Fibroblast of pulmonary artery (primary cell): ENCODE measurements at places on chromosomes 6 and 20.
A peak's percentile ranks its signal among the peaks of the same experiment; 100 is the strongest.

- DNase-seq, result no peak
Observed at GRCh38 chr20:3900187-3900604, 11.0 kb downstream of the PANK2 start.

GRCh38 chr6:133100865-133101264 lies 140.3 kb upstream of the EYA4 start:
- DNase-seq, result no peak

DNA sequence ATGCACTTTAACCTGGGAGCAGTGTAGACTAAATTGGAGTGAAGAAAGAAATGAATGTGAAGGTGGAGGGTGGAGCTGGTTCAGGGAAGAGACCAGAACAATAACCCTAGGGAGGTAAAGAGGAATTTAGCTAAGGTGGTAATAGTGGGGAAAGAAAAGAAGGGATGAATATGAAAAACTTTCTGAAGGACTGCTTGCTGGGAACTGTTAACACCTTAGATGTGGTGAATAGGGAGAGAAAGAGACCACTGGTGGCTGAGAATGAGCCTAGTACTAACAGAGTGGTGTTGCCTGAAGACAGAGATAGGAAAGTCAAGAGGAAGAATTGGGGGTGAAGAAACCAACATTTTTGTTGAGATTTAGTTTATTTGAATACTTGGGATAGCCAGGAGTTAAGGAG lies 78.4 kb upstream of the HS3ST5 start:
- DNase-seq, result no peak

DNA sequence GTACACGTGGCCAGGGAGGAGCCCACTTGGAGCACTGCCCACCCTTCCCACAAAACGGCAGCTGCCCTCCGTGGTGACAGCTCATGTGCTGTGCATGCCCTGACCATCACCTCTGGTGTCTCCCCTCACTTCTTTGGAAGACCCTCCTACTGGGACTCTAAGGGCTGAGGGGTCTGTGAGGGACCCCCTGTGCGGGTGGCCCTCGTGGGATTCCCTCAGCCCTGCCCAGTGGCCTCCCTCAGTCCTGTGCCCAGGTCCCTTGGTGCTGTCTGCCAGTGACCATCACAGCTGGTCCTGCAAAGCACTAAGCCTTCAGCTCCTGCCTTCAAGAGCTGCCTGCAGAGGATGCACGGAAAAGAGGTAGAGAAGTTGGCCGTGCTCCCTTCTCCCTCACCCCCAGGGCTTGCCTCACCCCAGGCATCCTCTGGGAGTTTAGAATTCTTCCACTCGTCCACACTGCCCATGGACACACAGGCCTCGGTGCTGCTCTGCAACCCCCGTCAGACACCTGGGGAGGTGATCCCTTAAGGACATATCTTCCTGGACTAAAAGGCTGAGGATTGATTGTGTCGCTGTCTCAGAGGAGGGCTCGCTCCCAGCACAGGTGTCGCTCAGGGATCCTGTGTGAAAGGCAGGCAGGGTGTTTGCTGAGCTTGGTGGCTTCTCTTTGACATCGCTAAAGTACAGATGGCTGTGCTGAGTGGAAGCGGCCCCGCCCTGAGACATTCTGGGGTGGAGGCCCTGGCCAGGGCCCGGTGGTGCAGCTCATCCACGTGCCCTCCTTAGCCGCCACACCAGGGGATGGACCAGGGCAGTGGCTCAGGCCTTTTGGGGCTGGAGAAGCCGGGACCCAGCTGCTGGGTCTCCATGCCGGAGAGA lies 119.5 kb upstream of the FRMD1 start:
- no peak for DNase-seq

- DNase-seq, result no peak
Observed at GRCh38 chr6:106972500-106972899, 2.0 kb downstream of the CD24 start.

DNA sequence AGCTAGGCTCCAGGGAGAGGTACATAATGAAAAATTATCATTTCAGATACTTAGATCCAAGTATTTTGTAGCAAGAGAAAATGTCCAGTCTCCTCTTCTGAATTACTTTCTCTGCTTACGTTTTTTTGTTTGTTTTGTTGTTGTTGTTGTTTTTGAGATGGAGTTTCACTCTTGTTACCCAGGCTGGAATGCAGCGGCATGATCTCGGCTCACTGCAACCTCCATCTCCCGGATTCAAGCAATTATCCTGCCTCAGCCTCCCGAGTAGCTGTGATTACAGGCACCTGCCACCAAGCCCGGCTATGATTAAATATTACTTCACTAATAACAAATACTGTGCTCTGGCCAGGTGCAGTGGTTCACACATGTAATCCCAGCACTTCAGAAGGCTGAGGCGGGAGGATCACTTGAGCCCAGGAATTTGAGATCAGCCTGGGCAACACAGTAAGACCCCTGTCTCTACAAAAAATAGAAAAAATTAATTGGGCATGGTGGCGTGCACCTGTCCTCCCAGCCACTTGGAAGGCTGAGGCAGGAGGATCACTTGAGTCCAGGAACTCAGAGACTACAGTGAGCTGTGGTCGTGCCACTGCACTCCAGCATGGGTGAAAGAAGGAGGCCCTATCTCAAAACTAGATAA lies 155.0 kb upstream of the JARID2 start:
- no peak for DNase-seq

DNA sequence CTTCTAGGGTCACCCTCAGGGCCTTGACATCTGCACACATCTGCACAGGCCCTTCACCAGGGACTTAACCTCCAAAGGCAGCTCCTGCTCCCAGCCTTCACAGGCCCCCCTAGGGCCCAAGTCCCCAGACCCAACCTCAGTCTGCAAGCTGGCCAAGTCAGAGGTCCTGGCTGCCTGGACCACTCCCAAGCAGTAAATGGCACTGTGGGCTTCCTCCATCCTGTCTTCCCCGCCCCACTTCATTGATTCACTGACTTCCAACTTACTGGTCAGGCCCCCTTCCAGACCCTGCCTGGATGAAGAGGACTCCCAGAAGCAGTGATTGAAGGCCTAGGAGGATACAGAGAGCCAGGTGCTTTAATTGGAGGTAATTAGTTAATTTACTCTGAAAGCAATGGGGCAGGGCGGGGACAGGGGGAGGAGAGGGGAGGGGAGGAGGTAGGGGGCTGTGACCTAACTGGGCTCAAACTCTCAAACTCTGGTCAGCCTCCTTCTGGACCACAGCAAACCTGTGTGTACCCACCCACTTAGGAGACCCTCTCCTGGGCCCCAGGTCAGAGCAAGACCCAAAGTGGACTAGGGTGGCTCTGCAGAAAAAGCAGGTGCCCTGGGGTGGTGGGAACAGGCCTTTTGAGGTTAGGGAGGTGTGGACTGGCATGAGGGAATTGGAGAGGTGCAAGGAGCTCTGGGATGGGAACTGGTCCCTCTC lies 51.5 kb downstream of the MRPL14 start:
- DNase-seq, result no peak

GRCh38 chr6:153613719-153614455 lies 425.2 kb upstream of the OPRM1 start:
- no peak for DNase-seq

- DNase-seq, result no peak
Observed at GRCh38 chr6:43738267-43738676, 31.7 kb upstream of the VEGFA start.

- no peak for DNase-seq
Observed at GRCh38 chr20:40218316-40218969, 470.6 kb downstream of the MAFB start.

GRCh38 chr6:16397623-16398022 lies 159.2 kb downstream of the GMPR start:
- no peak for DNase-seq

- no peak for DNase-seq
Observed at GRCh38 chr6:111731456-111732195, 125.9 kb upstream of the TRAF3IP2 start.

- peak; percentile 66 for DNase-seq
Observed at GRCh38 chr6:137870744-137871247, 3.7 kb downstream of the TNFAIP3 start.

DNA sequence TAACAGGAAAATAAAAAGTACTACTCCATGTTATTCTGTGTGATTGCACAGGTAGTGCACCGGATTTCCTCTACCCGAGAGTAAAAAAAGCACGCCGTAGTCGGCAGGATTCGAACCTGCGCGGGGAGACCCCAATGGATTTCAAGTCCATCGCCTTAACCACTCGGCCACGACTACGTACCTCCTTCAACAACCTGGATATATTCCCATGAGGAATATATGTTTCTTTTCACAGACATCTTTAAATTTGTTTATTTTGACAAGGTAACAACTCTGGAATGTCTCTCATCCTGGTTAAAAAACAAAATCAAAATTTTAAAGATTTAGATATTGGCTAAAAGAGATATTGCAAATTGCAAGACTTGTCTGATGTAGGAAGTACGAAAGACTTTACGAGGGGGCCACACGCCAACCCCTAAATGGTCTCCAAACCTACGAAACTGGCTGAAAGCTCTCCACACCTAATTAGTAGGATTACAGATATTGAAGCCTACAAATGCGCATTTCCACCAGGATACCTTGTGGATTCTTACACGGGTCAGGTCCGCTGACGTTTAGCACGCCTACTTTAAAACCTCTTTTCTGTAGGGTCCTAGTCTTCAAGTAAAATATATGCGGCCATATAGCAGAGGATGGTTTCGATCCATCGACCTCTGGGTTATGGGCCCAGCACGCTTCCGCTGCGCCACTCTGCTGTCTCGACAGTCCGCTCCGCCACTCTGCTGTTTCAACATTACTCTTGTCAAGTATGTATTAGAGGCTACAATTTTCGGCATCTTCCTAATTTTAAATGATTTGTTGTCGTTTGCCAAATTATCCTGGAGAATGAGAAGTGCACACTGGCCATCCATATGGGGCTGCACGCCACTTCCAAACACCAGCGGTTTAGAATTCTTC lies 52.2 kb upstream of the BTN3A2 start:
- DNase-seq, result peak; percentile 84

DNA sequence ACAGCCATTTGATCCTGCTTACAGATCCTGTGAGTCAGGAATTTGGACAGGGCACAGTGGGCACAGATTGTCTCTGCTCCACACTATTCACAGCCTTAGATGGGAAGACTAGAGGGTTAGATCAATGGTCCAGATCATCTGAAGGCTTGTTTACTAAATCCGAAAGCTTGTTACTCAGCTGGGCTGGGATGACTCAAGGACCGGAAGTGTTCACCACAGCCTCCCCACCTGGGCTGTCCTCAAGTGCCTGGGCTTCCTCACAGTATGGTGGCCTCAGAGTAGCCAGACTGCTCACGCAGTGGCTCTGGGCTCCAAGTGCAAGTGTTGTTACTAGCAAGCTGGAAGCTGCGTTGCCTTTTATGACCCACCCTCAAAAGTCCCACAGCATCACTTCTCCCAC lies 75.4 kb upstream of the INSM1 start:
- no peak for DNase-seq

DNA sequence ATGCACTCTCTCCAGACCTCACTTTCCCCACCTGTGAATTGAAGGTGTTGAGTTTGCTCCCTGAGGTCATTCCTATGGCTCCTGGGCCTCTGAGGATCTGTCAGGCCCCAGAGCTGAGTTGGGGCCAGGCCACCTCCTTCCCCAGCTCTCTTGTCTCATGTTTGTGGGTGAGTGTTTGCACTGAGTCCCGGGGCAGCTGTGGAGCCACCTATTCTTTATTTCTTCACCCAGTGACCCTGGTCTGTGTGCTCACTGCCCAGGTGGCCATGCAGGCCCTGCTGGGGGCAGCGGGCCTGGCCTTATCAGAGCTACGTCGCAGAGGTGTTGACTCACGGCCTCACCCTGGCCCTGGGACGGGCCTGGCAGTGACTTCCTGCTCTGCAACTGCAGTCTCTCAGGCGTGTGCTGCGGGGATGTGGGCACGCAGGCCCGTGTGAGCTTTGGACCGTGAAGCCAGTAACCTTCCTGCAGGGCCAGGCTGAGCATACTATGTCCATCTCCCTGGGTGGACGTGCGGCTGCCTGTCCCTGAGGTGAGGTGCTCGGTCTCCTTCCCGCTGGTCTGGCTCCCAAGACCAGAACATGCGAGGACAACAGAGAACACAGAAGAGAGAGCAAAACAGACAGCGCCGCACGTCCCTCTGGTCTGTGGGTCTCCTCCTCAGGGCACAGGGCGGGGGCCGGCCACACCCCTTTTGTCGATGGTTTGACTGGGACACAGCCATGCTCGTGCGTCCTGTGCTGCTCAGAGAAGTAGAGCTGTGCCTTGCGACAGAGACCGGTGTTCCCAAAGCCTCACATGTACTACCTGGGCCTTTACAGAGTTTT lies 12.1 kb downstream of the TMEM181 start:
- no peak for DNase-seq

- no peak for DNase-seq
Observed at GRCh38 chr6:41664271-41664670, 26.0 kb downstream of the MDFI start.
